Osteocyte (in vitro differentiated cells): ENCODE measurements at places on chromosomes 1 and 21. TPM values are rescaled to one million over a fixed set of nuclear protein-coding genes. Genes with fewer than 3 reads are reported as not detected.

DNA sequence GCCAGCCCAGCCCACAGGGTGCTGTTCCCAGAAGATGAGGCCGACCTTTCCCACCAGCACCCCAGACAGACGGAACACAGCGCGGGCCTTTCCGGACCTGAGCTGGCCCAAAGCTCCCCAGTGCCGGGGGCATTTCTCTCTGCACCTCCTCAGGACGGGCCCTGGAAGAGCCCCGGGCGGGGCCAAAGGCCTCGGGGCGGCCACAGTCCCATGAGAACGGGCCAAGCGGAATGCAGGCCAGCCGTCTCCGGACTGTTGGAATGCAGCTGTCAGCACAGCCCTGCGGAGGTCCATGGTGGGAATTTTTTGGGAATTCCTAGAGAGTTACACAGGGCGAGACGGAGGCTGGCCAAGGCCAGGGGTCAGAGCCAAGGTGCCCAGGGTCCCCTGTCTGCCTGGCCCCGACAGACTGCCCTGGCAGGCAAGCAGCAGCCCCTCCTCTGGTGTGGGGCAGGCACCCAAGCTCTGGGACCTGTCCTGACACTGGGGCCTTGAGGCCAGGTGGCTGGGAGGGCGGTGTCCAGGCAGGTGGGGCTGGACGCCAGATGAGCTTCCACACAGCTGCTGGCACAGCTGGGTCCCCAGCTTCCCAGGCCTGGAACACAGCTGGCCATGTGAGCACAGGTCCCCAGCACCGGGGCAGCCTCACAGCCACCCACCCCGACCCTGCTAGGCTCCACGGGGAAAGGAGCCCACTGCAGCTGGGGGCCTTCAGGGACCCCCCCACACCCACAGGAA lies 63.0 kb downstream of the MEGF6 start:
- DNase-seq: no peak

DNA sequence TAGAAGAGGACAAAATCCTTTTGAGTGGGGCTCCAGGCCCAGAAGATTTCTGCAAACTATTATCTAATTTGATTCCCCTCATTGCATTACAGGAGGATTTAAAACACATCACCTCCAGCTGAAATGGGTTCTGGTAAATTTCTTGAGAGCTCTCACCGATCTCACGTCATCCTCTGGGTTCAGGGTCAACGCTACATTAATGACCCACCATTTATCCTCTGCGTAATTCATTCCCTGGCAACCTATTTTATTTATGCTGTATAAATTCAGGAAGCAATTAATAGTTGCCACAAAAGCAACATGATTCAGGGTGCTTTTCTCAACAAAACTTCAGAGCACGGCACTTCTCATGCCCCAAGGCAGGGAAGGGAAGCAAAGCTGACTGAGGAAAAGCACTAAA lies 38.9 kb downstream of the LMX1A start:
- DNase-seq: peak; percentile 11

- no peak for DNase-seq
These were observed 125.3 kb upstream of the ETS2 start for GRCh38 chr21:38680401-38680800.

The WNT3A gene
- total RNA-seq: not detected in 2 replicates

GRCh38 chr1:36511804-36512798 lies 29.4 kb upstream of the CSF3R start:
- DNase-seq: no peak

The ADAMTS5 gene
- 62.8 and 65.0 TPM in 2 replicates for total RNA-seq

DNA sequence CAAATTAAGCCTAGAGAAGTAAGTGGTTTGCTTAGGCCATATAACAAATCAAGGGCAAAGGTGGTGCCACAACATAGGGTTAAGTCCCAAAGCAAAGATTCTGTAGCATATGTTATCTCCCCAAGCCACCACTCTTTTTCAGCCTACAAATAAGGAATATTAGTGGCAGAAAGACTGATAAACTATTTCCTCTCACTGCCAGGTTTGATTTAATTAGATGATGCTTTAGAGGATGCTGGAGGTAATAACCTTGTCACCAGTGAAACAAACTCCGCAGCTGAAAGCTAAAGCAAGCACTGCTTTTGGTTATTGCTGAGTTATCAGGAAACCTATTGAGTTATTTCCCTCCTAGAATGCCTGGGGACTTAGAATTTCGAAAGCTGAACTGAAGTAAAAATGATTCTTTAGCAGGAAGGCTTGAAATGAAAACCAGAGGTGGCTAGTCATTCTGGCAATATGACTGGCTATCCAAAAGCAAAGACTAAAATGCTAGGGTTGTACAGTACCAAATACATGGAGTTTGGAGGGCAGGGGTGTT lies 145.2 kb downstream of the SYT2 start:
- no peak for DNase-seq

The MYCL gene
- 0.21 TPM in 1 of 2 replicates, not detected in the other for total RNA-seq
